Femur (tissue), 1 donor: ENCODE measurements at places on chromosomes 5 and 9.

DNA sequence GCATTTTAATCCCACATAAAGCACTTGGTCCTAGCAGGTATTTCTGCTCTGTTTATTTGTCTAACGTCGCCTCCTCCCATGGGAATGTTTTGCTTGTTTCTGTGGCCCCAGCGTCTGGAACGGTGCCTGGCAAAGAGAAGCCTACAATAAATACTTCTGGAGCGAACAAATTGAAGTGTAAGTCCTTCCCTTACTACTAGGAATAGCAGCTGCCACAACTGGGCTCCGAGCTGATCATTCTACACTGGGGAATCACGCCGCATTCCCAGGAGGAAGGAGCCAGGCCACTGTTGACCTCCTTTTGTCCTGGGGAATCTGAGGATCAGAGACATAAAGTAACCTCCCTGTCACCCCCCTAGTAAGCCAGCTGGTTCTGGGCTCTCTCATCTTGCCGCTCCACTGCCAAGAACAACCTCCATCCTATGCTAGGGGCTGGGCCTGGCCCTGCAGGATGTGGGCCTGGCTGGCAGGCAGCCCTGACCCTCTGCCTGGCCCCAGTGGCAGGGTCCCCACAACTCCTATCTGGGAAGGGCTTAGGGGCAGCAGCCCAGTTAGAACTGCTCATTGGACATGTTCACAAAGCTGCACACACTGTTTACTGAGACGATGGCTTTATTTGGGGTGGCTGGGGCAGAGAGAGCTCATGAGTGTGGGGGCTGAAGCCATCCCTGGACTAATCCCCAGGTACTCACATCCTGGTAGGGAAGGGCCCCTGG lies 82.8 kb downstream of the GTF3C4 start:
- DNase-seq, result no peak

DNA sequence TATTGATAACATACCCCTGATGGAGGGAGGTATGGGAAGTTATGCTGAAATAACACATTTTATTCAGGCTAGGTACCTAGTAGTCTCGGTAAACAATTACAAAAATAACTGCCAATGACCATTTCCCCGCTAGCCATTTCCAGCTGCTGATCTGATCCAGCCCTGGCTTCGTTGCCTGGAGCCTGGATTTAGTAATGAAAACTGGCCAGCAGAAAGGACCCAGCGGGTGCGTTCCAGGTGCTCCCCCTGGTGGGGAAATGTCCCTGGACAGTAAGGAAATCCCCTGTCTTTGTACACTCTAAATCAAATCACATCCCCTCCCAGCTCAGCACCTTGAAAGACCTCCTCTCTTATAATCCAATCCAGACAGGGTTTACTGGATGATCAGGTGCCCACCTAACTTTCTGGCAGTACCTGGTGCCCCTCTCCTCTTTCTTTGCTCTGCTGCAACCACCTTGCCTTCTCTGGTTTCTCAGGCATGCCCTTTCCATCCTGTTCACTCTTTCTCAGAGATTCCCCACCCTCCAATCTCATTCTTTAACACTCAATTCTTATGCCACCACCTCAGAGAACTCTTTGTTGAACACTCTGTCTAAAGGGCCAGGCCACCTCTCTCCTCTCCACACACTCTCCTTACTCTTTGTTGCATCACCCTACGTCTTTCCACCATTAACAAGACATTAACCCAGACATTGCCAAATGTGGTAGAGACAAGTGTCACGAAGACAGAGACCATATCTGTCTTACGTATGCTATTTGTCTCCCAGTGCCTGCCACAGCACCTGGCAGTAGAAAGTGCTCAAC lies 50.1 kb upstream of the SMAD5 start:
- DNase-seq, result peak; percentile 87

- DNase-seq, result no peak
Observed at GRCh38 chr5:65563777-65564176, 681 bp downstream of the PPWD1 start.

GRCh38 chr5:32531885-32532520 lies 53.4 kb upstream of the SUB1 start:
- no peak for DNase-seq

GRCh38 chr5:24433555-24433954 lies 211.2 kb downstream of the CDH10 start:
- DNase-seq, result no peak

- no peak for DNase-seq
Observed at GRCh38 chr5:113527746-113528145, 14.3 kb downstream of the YTHDC2 start.

- peak; percentile 25 for DNase-seq
Observed at GRCh38 chr9:83062651-83063527, at the start of gene RASEF. RASEF (minus strand) TSS chr9:83063142; CDS start chr9:83062867, 275 bp downstream.

DNA sequence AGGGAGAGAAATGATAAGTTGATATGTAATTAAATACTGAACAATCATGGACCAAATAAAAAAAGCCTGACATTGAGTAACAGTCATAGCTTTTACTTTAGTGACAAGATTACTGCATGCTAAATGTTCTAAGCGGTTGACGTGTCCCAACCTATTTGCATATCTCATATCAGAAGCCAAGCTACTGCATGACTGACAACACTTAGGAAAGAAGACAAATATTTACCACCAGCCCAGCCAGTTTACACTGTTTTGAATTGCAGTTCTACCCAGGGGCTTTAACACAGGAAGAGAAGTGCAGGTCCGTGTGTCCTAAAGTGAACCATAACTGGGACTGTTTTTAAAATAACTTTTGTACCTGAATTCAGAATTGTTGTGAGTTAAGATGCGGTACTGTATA lies 219.9 kb downstream of the PRDM9 start:
- DNase-seq, result no peak

DNA sequence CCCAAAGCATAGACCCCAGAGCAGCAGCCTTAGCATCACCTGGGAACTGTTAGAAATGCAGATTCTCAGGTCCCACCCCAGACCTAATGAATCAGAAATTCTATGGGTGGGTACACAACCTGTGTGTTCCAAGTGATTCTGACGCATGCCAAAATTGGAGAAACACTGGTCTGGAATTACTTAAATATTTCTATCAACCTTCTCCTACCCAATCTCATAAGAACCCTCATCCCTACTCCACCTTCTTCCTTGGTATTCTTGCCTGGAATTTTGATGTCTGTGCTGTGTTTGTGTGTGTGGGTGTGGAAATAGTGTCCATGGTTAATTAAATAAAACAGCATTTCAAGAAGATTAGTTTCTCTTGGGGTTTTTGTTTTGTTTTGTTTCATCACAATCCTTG lies 111.8 kb downstream of the CEMIP2 start:
- DNase-seq, result no peak

DNA sequence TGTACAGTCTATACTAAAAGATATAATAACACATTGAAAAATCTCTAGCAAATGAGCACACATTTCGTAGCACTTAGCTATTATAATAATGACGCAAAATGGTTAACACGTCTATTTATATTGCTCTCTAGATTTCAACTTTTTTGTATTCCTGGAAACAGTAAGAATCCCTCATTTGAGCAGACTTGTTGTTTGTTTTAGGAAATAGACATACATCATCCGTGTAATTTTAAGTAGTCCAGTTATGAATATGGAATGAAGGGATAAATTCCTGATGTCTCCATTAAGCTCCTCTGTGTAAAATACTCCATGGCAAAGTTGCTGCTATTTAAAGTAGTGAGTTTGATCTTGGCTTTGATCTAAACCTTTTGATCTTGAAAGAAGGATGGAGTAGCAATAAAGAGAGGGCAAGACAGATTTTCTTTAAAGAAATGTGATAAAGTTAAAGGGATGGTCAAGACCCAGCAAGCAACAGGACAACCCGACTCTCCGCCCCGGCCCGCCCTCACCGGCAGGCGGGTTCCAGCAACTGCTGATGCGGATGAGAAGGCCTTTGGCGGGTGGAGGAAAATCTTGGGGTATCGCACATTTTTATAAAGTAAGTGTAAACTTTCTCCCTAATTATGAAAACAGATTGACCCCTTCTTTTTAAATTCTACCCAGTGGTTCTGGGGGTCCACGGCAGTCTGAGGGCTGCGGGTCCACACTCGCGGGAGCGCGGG lies 277.4 kb downstream of the AOPEP start:
- DNase-seq, result peak; percentile 72

DNA sequence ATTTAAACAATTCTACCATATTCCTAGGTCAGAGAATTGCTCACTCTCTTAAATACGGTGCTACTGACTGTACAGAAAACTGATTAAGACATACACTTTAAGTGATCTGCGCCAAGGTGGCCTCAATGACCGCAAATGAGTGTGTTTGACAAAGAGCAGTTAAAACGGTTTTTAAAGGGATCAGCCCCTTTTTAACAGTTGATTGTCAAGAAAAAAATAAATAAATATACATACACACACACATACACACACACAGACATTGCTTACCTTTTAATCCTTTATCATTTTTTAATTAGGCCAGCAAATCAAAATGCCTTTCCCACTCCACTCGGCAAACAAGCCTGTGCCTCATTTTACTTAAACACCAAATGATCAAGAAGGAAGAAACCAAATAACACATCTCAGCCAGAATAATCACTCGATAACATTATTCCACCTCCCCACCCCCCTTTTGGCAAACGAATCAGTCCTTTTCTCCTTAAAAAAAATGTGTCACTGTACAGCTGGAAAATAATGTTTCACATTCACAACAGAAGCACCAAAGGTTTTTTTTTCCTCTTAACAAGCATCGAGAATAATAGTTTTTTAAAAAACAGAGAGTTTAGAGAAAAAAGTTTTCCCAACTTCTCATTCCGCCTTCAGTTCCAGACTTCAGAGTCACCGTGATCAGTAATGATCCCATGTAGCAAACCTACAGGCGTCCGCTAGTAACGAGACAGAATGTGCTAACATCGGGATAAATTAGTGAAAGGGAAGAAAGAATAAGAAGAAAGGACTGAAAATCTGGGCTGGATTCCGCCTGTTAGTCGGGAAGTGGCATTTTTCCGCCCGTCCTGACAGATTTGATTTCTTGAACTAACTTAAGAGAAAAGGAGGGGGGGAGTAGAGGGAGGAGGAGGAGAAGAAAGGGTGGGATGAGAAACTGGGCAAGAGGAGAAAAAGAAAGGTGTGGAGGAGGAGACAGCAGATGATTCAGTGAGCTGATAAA lies at the start of gene ZNF608:
TSS of gene ZNF608 (minus strand) at position 712 of the 988 bp plus-strand sequence. CDS start 1,650 bp downstream, outside the sequence.
- peak; percentile 77 for DNase-seq

- DNase-seq, result no peak
Observed at GRCh38 chr9:128146591-128147120, 2.6 kb upstream of the LCN2 start.

DNA sequence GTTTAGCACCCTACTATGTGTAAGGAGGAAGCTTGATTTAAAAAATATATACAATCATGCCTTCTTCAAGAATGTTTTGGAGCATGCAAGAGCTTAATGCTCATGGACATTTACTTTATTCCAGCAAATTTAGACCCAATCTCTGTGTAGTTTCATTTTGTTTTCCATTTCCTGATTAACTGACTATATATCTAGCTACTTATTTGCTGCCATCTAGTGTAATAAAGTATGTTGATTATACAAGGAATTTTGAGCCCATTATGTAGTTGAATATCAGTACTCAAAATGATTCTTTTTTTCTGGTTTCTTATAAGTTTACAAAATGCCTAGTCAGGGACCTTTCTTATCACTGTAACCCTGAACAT lies 100.0 kb upstream of the CCDC152 start:
- DNase-seq, result no peak

DNA sequence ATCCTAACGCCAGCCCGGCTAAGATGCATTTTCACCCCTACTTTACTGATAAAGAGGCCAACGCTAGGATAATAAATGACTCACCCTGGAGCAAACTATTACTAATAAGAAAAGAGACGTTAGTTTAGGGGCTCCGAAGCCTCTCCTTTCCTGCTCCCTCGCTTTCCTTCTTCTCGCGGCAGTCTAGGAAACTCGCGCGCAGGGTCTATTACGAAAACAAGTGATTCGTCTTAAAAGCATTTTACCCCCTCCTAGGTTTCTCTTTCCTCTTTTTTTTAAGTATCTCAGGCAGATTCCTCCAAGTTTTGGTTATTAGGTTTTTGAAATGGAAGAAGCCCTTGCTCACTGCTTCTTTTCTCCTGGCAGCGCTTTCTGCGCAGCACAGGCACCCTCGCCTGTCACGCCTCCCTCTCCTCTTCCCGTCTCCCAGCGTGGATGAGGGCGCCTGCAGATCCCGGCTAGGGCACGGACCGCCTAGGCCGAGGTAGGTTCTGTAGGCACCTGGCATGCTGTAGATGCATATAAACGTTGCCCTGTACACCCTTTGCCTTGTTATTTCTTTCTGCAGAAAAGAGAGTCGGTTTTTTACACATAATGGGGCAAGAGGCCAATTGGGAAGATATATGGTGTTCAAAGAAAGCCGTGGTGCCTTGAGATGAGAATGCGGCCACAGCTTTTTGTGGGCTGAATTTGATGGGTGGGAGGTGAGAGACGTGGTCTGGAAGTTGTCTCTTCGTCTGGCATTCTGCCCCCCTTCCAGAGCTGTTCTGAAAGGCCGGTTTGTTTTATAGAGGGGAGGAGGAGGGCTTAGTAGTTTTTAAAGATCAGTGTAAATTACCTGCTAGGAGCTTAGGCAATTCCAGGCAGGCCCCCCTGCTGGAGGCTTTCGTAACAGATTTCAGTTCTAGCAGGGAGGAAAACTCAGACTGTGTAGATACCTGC lies 983 bp downstream of the GCNT1 start:
- DNase-seq, result peak; percentile 38

DNA sequence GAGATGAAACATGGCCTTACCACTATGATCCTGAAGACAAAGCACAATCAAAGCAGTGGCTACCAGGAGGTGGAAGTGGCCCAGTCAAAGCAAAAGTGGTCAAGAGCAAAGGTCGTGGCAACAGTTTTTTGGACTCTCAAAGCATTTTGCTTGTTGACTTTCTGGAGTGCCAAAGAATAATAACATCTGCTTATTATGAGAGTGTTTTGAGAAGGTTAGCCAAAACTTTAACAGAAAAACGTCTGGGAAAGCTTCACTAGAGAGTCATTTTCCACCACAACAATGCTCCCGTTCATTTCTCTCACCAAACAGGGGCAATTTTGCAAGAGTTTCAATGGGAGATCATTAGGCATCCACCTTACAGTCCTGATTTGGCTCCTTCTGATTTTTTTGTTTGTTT lies 33.6 kb upstream of the MAMDC2 start:
- no peak for DNase-seq

GRCh38 chr9:78866207-78867132 lies 569.5 kb downstream of the PSAT1 start:
- DNase-seq, result no peak

DNA sequence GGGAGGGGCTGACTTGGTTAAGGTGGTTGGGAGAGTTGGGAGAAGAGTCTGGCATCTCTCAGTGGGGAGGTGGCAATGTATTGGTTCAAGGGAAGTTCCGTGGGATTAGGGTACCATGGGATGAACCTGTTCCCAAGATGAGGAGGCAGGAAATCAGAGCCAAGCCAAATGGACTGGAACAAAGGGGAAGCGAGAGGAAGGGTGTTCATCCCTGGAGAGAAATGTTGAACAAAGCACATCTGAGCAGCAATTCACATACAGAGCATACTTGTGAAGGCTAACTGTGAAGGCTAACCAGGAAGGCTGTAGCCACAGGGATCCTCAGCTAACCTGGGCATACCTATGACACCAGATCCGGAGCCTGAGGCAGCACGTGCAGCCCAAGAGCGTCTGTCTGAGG lies 214.0 kb downstream of the MCTP1 start:
- no peak for DNase-seq

- DNase-seq, result no peak
Observed at GRCh38 chr5:107997338-107997980, 326.7 kb upstream of the EFNA5 start.

GRCh38 chr5:39520232-39520572 lies 95.4 kb upstream of the DAB2 start:
- peak; percentile 51 for DNase-seq
